IMR-90 (cell line): ENCODE measurements at places on chromosomes 4 and X. TPM values are rescaled to one million over a fixed set of nuclear protein-coding genes. Genes with fewer than 3 reads are reported as not detected.

DNA sequence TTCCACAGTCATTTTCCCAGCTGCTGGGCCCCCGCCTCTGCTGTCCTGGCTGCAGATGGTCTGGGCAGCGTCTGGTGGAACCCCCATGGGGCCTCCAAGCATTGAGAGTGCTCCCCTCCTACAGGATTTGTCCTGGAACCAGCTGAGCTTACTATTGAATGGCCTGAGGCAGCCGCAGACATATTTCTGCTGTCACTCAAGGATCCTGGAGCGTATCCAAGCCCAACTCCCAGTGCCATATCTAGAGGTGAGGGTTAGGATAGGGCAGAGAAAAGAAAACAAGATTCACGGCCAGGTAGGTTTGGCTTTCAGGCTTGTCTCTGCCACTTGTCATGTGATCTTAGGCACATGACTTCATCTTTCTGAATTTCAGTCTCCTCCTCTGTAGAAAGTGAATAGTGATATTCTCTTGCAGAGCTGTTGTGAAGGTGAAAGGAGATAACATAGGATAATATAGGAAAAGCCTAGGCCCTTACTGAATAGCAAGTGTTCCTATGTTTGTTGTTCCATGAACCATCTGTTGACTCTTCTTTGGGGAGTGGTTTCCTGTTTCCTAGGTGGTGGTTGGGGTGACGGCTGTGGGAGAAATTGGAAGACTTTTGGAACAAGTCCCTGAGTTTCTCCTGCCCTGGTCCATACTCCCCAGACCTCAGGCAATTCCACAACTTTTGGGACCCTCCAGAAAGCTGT is 52.3 kb downstream of the SEPSECS start:
- H3K4me1 ChIP-seq, result no peaks in the 10 kb centered on the region
- DNase-seq, result no peak
- peaks cover 38% of the 10 kb centered on the region for H3K27me3 ChIP-seq
- H3K36me3 ChIP-seq, result no peaks in the 10 kb centered on the region
- H3K4me3 ChIP-seq, result no peak overlapping the region

- H3K36me3 ChIP-seq, result no peaks in the 10 kb centered on the region
- H3K4me3 ChIP-seq, result no peak overlapping the region
- no peak overlapping the region for H3K27ac ChIP-seq
Observed at GRCh38 chrX:38484607-38485498, 76.5 kb upstream of the TSPAN7 start.

DNA sequence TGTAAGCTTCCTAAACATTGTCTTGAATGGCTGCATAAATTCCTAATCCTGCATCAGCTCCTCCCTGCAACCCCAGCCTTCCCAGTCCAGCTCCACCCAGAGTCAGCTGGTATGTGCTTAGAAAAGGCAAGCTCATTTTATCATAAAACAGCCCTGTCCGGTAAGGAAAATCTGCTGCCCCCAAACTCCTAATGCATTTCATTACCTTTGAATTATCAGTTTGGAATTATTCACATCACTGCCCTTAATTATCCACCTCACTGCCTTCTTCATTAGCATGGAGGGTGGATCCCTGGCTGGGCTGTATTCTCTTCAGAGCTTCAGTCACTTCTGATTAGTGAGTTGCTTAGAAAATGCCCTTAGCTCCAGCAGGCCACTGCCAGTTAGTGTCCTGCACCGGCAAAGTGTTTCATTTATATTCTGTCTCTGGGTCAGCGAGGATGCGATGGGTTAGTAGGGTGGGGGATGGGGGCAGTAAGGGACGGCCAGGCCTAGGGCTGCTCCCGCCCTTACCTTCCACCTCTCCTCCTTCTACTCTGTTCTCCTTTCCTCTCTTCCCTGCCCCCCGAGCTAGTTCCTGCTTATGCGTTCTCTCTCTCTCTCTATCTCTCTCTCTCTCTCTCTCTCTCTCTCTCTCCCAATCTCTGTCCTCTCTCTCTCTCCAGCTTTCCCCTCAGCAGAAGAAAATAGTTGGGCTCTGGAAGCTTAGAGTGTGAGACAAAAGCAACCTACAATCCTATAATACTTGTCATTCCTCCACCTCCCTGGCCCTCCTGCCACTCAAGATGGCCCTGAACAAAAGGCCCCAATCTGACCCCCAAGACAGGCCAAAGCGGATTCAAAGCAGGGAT is 174.8 kb upstream of the KLF3 start:
- no peaks in the 10 kb centered on the region for H3K36me3 ChIP-seq
- no peak overlapping the region for H3K4me3 ChIP-seq
- H3K27ac ChIP-seq, result no peak overlapping the region
- H3K4me1 ChIP-seq, result no peaks in the 10 kb centered on the region
- DNase-seq, result no peak
- no peaks in the 10 kb centered on the region; the same call in 1 of the 2 replicates for H3K27me3 ChIP-seq

DNA sequence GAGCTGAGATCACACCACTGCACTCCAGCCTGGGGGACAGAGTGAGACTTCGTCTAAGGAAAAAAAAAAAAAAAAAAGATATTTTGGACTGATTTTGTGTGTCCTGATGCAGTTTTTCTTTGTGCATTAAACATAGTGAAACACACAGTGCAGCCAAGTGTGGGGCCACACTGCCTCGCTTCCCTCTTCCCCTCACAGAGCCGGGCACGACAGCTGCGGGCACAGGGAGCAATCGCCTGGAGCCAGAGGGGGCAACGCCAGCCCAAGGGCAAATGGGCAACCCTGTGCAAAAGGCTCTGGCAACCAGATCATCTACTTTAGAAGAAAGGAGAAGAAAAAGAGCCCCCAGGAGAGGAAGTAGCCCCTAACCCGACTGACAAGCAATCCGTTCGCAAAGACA is 13.5 kb upstream of the CCNQ start:
- no peak overlapping the region for H3K27ac ChIP-seq
- H3K36me3 ChIP-seq, result no peaks in the 10 kb centered on the region
- DNase-seq, result no peak
- H3K4me1 ChIP-seq, result no peaks in the 10 kb centered on the region

DNA sequence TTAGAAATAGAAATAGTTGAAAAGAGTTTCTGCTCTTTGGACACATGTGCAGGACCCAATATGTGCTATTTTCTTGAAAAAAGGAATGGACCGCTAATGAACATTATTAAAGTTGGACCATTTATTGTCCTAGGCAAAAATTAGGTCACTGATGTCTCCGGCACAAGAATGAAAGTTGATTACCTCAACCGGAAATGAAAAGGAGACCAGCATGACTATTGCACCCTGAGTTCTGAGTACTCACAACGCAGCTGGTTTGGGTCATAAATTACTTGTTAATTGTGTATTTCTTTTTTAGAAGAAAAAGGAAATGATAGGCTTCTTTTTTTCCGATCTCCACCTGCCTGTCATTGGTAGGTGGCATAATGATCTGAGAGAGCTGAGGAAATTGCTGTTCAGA is 232.7 kb downstream of the ARHGAP24 start:
- H3K27me3 ChIP-seq, result no peaks in the 10 kb centered on the region
- no peaks in the 10 kb centered on the region for H3K36me3 ChIP-seq
- no peaks in the 10 kb centered on the region for H3K4me1 ChIP-seq
- no peak for DNase-seq

Gene HTN3
- not detected in 2 replicates for total RNA-seq

Gene BMPR1B
- 0.90 and 1.1 TPM in 2 replicates for total RNA-seq
